ENCODE measurements at places on chromosomes 12 and 14.

- H3K36me3 ChIP-seq: no peaks in the 10 kb centered on the region
- no peaks in the 10 kb centered on the region for H3K4me1 ChIP-seq
- no peaks in the 10 kb centered on the region for H3K27me3 ChIP-seq
- no peak overlapping the region for H3K4me3 ChIP-seq
- DNase-seq: no peak
Measured at GRCh38 chr12:63228853-63229252, 77.9 kb upstream of the AVPR1A start.

GRCh38 chr14:82759656-82760055, 1226.0 kb upstream of the SEL1L start:
- H3K36me3 ChIP-seq: no peaks in the 10 kb centered on the region
- no peaks in the 10 kb centered on the region for H3K27me3 ChIP-seq
- H3K27ac ChIP-seq: no peak overlapping the region
- DNase-seq: no peak

- no peak overlapping the region for H3K4me3 ChIP-seq
- H3K27me3 ChIP-seq: no peaks in the 10 kb centered on the region
- no peak overlapping the region for H3K27ac ChIP-seq
- no peak for DNase-seq
- H3K4me1 ChIP-seq: peaks cover 15% of the 10 kb centered on the region
Measured at GRCh38 chr12:76768576-76768975, 4.7 kb downstream of the ZDHHC17 start.

GRCh38 chr14:38404100-38404541, 148.2 kb upstream of the CLEC14A start:
- no peaks in the 10 kb centered on the region for H3K36me3 ChIP-seq
- DNase-seq: no peak
- H3K4me1 ChIP-seq: no peaks in the 10 kb centered on the region
- no peaks in the 10 kb centered on the region for H3K27me3 ChIP-seq
- H3K4me3 ChIP-seq: no peak overlapping the region
- no peak overlapping the region for H3K27ac ChIP-seq

DNA sequence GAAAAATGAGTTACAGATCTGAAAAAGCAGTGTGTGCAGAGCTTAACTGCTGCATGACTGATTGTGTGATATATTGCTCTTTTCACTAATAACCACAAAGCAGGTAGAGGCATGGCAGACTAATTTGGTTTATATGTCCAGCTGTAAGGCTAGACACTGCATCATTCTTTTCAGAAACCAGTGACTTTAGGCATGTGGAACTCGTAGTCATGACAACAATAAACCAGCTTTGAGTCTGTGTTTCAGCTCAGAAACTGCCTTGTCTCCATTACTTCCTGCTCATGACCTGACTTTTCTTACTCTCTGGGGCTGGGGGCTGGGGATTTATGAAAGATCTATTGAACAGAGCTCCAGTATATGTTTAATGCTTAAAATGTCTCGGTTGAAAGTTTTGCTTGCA, 146.8 kb upstream of the LRIG3 start:
- H3K27ac ChIP-seq: no peak overlapping the region
- no peak overlapping the region for H3K4me3 ChIP-seq
- no peaks in the 10 kb centered on the region for H3K4me1 ChIP-seq
- no peaks in the 10 kb centered on the region for H3K36me3 ChIP-seq

- no peaks in the 10 kb centered on the region for H3K27me3 ChIP-seq
- H3K4me1 ChIP-seq: peaks cover 12% of the 10 kb centered on the region
- no peaks in the 10 kb centered on the region for H3K36me3 ChIP-seq
- no peak for DNase-seq
Measured at GRCh38 chr12:124687174-124687902, 119.9 kb upstream of the NCOR2 start.

DNA sequence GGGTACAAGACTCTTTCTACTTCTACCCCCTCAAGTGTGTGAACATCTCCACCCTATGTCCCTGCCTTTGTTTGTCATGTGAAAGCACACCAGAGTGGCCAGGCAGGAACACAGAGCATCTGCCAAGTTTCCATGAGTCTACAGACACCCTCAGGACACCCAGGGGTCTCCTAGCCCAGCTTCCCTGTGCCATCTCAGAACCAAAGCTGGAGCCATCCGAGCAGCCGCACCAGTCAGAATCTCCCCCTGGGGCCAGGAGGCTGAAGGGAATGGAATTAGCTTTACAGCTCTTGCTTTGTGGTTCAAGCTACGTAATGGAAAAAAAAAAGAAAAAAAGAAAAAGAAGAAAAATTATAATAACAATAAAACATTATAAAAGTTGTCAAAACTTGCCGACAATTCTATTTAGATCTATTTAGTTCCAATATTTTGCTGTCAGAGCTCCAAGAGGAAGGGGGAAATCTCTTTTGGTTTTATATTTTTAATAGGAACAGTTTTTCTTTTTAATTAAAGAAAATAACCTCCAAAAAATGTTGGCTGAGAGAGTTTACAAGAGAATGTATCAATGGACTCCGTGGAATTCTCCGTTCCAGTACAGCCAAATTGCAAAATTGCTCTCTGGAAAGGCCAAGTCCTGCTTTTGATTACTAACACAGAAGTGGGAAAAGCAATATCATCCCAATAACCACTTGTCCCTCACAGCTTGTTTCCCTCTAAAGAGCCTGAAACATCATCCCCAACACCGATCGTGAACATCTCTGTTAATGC, 37.1 kb downstream of the TBX5 start:
- DNase-seq: no peak
- H3K36me3 ChIP-seq: no peaks in the 10 kb centered on the region
- no peak overlapping the region for H3K27ac ChIP-seq
- no peaks in the 10 kb centered on the region for H3K4me1 ChIP-seq
- H3K4me3 ChIP-seq: no peak overlapping the region

GRCh38 chr12:14307004-14307403, 58.5 kb upstream of the ATF7IP start:
- H3K27me3 ChIP-seq: no peaks in the 10 kb centered on the region
- H3K4me1 ChIP-seq: no peaks in the 10 kb centered on the region
- no peak overlapping the region for H3K27ac ChIP-seq
- H3K36me3 ChIP-seq: no peaks in the 10 kb centered on the region

DNA sequence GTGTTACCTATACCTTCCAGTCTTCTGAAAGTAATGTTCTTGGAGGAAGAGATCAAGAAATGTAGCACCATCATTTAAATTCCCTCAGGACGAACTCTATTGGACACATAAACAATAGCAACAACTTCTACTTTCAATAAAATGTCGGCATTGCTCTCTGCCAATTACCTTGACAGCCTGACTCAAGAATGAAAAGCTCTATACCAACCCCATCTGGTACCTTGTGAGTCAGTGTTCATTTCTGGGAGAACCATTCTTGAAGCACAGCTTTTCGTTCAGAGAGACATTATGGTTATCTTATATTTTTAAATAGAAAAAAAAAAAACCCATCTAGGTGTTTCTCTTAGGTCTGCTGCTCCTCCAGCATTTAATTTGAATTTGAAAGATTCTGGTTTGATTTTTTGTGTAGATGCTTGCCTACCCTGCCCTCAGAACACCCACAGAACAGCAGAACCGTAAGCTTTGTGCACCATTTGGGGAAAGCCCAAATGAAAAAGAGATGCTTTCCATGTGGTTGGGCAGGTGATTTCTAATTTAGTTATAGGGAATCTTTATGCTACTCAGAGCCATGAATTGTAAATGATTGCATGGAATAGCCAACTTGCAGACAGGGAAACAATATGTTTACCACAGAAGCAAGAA, 156.0 kb downstream of the SAMD4A start:
- no peaks in the 10 kb centered on the region for H3K27me3 ChIP-seq
- no peak for DNase-seq
- H3K4me1 ChIP-seq: no peaks in the 10 kb centered on the region
- H3K4me3 ChIP-seq: no peak overlapping the region
- H3K27ac ChIP-seq: no peak overlapping the region

GRCh38 chr12:104215638-104216297, at the start of gene TXNRD1:
TXNRD1 (plus strand) TSS chr12:104215779; CDS start chr12:104215803, 24 bp downstream.
- H3K36me3 ChIP-seq: no peaks in the 10 kb centered on the region
- H3K4me3 ChIP-seq: peak within 1 kb of the TSS; percentile 72
- peak; percentile 59 for DNase-seq
- H3K4me1 ChIP-seq: peaks cover 8% of the 10 kb centered on the region
- peaks cover 17% of the 10 kb centered on the region for H3K27me3 ChIP-seq

Measured in thymus (tissue), 14 donors.